RKO (cell line): ENCODE measurements at places on chromosomes 3 and 15.

- no peak for DNase-seq
Measured at GRCh38 chr3:139124197-139124596, 79.5 kb upstream of the PRR23C start.

- no peak for DNase-seq
Measured at GRCh38 chr3:177229791-177230190, 32.5 kb upstream of the TBL1XR1 start.

DNA sequence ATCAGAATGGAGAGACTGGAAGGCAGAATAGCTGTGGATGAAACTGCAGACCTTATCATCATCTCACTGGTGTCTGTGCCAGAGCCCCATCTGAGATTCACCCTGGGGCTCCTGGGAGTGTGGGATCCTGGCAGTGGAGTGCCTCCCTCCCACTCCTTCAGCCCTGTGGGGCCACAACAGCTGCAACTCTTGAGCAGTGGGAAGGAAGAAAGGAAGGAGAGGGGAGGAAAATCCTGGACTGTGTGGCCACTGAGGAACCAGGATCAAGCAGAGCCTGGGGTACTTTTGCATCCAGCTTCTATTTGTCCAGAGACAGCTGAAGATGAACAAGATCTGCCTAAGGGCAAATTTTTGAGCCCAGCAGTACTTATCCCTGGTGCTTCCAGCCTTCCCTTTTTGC is 13.1 kb upstream of the ALDH1A2 start:
- DNase-seq, result no peak

GRCh38 chr15:48796521-48796920 is 14.3 kb downstream of the CEP152 start:
- DNase-seq, result no peak

- DNase-seq, result no peak
Measured at GRCh38 chr15:90869140-90869541, 753 bp downstream of the FURIN start.

GRCh38 chr15:34064438-34064837 is 25.4 kb upstream of the AVEN start:
- DNase-seq, result no peak

- DNase-seq, result no peak
Measured at GRCh38 chr15:67836134-67836455, 3.8 kb downstream of the RNU6-1 start.

DNA sequence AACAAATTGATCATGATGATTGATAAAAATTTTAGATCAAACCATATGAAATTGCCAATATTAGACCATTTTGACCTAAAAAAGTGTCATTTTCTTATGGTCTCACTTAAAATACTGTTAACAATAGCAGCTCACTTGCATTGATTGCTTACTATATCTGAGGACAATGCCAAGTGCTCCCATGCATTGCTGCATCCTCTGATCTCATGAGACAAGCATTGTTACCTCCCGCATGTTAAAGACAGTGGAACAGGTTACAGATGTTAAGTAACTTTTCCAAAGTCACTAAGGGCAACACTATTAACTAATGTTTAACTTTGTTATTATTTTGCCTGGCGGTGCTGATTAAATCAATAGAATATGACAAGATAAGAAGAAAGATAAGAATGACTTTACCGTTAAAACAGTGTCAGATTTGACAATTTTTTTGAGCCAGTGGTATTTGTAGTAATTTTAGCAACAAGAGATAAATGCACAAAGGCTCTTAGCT is 69.3 kb downstream of the PPM1L start:
- DNase-seq, result no peak

GRCh38 chr3:151439652-151440125 is 21.2 kb downstream of the IGSF10 start:
- peak; percentile 69 for DNase-seq

DNA sequence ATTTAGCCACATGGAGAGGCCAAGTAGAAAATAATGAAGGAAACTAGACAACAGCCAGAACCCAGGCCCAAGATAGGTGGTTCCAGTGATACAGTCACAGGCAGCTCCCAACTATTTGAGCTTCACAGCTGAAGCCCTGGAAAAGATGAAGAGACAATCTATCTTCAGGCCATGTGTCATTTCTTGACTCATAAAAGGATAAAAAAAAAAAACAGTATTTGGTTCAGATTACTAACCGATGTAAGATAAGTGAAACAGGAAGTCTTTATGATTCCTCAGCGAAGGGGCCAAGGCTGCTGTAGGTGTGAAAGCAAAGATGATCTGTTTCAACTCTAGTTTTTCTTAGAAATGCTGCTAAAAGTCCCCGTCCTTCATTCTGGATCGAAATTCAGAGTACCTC is 394.6 kb downstream of the ZNF385D start:
- DNase-seq, result peak; percentile 19

GRCh38 chr3:185065059-185065458 is 87.8 kb downstream of the C3orf70 start:
- no peak for DNase-seq

GRCh38 chr15:70118599-70118998 is 20.9 kb upstream of the TLE3 start:
- no peak for DNase-seq
